ENCODE measurements at places on chromosomes 4 and X.

- no peak for DNase-seq
Measured at GRCh38 chrX:5632887-5633286, 595.8 kb downstream of the NLGN4X start.

- no peak for DNase-seq
Measured at GRCh38 chr4:75195111-75195510, 262.2 kb downstream of the PARM1 start.

DNA sequence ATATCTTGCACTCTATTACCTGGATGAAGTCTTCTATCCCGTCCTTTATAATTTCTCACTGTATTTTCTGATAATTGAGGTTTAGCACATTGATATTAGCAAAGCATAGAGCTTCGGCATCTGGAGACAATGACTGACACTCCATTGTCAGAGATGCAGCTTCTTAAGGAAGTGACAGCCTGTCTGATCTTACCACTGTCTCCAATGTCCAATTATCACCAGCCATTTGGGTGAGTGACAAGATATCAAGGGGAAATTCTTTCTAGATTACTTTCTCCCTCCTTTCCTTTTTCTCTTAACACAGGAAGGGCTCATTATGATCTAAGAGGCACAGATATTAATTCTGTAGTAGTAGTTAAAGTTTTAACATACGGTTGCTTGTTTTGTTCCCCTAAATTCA is 86.4 kb downstream of the LDB2 start:
- DNase-seq, result no peak

GRCh38 chr4:647481-647880 is 22.1 kb downstream of the PDE6B start:
- DNase-seq, result no peak

DNA sequence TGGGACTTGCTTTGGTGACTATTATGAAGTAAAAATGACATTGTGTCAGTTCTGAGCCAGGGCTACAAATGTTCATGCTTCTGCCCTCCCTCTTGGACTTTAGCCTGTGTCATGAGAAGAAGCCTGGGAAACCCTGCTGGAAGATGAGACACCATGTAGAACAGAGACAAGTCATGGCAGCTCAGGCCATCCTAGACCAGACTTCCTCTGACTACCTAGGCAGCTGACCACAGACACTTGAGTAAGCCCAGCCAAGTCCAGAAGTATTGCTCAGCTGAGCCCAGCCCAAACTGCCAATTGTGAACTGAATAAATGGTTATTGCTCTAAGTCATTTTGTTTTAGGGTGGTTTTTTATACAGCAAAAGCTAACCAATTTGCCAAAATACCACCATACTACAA is 467.6 kb upstream of the CNKSR2 start:
- no peak for DNase-seq

DNA sequence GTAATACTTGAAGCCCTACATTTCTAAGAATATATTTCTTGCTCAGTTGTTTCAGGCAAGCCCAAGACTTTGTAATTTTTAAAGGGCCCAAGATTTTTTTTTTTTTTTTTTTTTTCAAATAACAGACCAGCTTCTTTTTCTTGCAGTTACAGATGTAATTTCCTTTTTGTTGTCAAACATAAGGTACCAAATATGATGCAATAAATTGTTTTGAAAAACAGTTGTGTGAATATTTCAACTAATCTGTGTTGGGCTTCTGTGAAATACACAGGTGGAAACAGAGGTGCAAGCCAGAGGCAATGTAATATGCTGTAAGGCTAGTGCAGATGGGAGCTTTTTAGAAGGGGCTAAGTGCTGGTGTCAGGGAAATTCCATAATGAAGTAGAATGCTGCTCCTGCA is 64.8 kb upstream of the RAB33B start:
- no peak for DNase-seq

DNA sequence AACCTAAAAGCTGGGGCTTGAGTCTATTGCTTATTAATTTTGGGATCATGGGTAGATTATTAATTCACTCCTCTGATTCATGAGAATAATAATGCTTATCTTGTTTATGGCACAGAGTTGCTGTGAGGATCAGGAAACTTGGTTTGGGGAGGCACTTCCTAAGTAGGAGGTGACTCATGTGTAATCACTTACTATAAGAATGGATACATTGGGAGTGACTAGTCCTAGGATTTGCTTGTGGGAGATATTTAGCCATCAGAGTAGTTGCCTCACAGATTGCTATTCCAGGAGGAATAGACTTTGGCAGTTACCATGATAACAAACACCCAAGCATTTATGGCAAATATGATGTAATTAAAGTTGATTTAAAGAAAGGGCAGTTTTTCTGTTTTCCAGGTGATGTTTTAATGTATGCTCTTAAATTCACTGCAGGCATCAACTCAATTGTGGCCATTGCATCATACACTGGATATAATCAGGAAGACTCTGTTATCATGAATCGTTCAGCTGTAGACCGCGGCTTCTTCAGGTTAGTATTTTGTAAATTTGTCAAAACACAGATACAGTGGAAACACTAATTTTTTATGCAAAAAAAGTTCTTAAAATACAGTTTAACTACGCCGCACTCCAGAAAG is 41.9 kb downstream of the POLR2B start:
- DNase-seq, result no peak

DNA sequence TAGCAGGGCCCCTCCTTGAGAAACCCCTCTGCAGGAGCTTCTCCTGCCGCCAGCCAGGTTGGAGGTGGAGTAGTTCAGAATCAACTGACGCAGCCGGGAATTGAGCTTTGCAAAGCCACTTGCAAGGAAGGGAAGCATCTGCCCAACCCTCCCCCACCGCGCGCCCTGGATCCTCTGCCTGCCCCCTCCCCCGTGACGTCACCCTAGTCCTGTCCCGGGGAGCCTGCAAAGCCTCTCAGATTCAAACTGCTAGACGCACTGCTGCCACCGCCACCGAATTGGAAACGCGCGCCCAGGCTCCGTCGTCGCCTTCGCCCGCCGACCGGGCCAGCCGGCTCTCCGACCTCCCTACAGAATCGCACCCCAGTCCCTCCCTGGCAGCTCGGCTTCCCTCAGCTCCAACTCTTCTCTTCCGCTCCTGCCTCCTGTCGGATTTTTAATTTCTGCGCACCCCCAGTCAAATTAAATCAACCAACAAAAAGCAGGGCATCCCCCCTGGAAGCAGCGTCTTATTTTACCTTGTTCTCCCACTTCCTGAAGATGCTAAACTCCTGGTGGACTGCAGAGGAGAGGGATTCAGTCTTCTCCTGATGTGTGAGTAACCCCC is 3.8 kb downstream of the SLITRK2 start:
- DNase-seq, result no peak

DNA sequence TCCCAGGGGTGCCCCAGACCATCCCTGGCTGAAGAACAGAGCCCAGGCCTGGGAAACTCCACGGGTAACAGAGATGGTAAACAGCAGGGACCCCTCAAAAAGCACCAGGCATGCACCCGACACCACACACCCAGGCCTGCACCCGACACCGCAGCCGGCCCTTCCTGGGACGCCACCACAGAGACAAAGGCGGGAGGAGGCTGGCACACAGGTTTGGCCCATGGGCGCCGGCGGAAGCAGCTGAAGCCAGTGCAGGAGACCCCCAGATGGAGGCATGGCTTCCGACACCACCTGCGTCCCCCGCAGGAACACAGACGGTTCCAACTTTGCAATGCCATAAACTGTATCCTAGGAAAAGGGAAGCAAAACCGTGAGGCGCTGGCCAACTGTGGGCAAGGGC is 22.3 kb downstream of the CTBP1 start:
- DNase-seq, result no peak

DNA sequence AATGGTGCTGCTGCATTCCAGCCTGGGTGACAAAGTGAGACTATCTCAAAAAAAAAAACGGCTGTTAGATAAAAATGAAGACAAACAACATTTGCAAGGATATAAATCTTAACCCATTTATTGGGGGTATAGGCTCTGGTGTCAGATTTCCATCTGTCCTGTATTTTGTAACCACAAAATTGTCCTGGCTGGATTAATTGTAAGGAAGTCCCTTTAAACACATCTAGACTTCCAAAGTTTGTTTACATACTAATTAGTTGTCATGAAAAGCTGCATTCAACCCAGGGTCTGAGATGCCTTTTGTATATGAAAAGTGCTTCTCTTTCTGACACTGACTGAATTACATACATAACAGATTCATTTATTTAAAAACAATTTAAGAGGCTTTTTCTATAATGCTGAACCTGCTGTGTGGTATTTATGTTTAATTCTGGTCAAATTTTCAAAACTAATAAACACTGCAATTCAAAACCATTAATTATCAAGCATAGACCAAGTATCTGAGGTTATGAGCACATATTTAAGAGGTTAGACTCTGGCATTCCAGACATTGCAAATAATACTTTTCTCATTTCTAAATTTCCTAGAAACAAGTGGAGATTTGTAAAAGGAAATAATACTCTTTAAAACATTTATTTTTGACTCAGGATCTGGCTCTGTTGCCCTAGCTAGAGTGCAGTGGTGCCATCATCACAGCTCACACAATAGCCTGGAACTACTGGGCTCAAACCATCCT is 17.5 kb upstream of the UGDH start:
- no peak for DNase-seq

DNA sequence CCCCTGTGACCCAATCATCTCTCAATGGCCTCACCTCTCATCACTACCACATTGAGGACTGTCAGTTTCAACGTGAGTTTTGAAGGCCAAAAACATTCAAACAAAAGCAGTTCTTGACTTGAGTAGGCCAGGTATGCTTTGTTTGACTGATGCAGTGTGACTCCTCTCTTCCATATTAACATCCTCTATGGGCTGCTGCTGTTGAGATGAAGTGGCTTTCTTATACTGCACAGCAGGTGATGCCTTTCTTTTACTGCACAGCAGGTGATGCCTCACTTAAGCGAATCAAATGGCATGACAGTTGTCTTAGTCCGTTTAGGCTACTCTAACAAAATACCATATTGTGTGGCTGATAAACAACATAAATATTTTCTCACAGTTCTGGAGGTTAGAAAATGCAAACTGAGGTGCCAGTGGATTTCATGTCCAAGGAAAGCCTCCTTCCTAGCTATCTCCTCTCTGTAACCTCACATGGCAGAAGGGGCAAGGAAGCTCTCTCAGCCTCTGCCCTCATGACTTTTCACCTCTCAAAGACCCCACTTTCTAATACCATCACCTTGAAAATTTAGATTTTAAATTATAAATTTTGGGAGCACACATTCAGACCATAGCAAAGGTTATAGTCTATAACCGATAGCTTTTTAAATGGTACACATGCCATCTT is 2267.9 kb upstream of the AGA start:
- no peak for DNase-seq

DNA sequence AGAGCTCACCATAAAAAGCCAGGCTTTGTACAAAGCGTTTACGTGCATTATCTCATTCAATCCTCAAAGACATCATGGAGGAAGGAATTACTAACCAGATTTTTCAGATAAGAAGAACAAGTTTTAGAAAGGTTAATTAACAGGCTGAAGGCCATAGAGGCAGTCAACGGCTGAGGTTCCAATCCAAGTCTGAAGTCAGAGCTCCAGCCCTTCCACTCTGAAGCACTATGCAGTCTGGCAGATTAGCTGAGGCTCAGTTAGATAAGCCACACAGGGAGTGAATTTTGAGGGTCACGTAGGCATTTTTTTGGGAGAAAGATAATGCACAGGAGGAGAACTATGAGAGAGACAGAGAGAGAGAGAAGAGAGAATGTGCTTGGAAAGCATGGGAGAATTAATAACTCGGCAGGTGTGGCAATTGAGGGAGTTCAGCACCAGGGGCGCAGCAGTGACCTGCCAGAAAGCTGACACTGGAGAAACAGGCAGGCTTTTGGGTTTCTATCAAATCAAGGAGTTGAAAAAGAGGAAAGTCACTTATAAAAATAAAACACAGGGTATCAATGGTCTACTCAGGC is 116.5 kb upstream of the NAP1L5 start:
- DNase-seq, result no peak

DNA sequence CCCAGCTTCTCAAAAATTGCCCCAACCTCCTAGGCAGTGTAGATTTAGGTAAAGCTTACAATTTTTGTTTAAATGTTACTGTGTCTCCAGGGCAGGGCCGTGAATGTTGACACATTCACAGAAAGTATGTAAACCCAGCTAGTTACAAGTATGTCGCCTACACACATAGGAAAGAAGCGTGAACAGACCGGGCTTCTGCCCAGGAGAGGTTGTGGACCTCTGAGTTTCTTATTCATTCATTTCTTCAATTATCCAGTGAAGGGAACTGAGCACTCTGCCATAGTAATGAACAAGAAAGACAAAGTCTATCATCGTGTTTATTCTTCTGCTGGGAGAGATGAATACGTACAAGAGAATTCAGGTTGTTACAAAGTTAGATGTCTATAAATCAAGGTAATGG is 93.2 kb downstream of the TRIML1 start:
- DNase-seq, result no peak

DNA sequence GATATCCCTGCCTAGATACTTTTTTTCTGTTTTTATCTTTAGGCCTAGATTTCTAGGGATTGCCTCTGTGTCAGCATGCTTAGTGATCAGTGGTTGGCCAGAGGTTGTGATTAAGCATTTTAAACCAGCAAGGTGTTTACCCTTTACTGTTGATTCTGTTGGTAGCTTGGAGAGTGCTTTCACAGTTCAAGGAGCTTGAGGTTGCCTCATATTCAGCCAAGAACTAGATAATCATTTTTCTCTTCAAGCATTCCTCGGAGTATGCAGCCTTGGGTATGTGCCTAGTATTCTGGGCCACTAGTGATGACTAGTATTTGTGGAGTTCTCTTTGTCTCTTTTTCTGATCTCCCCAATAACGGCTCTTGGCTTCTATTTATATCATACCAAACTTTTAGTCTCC is 20.4 kb downstream of the APOOL start:
- no peak for DNase-seq

GRCh38 chrX:123153846-123154335 is 30.2 kb upstream of the GRIA3 start:
- DNase-seq, result no peak

GRCh38 chr4:8706216-8707044 is 113.9 kb downstream of the CPZ start:
- DNase-seq, result no peak

DNA sequence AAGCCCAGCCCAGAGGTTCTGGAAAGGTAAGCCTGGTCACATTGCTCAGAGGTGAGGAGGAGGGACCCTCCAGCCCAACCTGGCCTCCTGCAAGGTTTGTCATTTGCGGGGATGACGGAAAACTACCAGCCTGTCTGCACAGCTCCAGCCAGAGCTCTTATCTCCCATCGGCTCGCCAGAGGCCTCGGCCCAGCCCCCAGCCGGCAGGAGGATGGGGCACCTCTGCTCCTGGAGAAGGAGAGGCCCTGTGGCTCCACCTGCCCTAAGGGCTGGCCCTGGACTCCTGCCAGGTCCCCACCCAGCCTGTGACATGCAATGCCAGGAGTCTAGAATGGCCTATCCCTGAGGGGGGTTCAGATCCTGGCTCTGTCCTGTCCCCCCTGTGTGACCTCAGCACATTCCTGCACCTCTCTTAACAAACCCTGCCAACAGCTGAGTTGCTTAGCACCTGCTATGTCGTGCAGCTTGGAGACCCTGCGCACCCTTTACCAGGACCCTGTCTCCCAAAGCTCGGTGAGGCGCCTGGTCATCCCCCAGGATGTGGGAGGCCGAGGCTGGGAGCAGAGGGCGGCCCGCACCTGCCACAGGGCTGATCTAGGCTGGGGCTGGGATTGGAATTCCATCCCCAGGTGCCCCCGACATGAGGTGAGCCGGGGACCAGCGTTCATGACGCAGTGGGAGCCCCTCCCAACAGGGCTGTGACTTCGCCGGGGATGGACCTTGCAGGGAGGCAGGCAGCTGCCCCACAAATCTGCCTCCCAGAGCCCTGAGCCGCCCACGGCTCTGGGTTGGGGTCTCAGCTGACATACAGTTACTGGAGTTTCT is 14.4 kb downstream of the ADRA2C start:
- no peak for DNase-seq
